ENCODE measurements at places on chromosomes 4 and X.

DNA sequence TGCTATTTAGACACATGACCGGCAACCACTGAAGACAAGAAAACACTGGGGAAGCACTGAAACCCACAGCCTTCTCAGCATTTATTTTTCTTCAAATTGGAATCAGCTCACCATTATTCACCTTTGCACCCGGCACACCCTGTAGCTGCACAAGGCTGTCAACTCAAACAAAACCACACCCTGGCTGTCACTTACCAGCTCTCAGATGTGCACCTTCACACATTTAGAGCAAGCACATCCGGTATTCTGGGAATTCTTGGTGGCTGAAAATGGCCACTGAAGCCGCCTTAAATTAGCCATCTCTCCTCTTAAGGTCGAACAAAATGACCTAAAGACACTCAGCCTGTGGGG is 5.9 kb downstream of the ZFYVE28 start:
- ATAC-seq, result peak; percentile 67

DNA sequence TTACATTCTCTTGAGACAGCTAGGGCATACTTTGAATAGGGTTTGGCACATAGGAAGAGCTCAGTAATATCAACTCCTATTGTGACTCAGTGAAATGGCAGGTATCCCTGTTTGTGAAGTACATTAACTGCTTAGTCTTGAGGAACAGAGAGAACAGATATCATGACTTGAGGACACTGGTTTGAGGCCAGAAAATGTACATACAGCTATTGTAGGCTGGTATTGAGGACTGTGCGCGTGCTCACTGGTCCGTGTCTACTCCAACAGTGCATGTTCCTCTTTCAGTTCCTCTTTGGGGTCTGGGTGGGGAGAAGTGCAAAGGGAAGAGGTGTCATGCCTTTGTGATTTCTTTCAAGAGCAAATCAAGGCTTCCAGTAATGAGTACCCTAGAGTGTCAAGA is 34.6 kb upstream of the TBC1D9 start:
- ATAC-seq, result peak; percentile 46

GRCh38 chrX:97332963-97333362 is 449.3 kb downstream of the RPA4 start:
- no peak for ATAC-seq

GRCh38 chr4:153387981-153388380 is 43.5 kb downstream of the MND1 start:
- no peak for ATAC-seq

DNA sequence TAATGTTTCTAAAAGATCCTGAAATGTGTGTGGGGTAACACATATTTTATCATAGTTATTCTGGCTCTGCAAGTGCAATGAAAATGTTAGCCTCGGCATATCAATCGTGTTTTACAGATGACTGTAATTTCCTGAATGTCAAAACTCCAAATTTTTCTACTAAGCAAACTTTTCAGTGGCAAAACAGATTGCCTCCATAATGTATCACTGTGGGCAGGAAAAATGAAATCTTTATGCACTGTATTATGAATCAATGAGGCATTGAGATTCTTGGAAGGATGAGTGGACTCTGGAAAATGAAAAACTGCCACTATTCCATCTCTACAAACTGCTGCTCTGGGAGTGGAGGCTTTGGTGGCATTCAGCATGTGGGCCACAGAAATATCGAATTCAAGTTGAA is 160.1 kb upstream of the MBNL3 start:
- no peak for ATAC-seq

GRCh38 chrX:39580043-39580442 is 517.7 kb downstream of the BCOR start:
- no peak for ATAC-seq

GRCh38 chr4:152937336-152938236 is 1.5 kb downstream of the FHDC1 start:
- ATAC-seq, result no peak

DNA sequence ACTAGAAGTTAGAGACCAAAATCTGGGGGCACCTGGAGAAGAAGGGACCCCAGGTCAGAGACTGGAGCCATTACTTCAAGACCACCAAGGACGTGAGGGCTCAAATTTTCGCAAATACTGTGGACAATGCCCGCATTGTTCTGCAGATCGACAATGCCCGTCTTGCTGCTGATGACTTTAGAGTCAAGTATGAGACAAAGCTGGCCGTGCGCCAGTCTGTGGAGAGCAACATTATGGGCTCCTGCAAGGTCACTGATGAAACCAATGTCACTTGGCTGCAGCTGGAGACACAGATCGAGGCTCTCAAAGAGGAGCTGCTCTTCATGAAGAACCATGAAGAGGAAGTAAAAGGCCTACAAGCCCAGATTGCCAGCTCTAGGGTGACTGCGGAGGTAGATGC is 101.2 kb downstream of the NCAPG start:
- no peak for ATAC-seq

DNA sequence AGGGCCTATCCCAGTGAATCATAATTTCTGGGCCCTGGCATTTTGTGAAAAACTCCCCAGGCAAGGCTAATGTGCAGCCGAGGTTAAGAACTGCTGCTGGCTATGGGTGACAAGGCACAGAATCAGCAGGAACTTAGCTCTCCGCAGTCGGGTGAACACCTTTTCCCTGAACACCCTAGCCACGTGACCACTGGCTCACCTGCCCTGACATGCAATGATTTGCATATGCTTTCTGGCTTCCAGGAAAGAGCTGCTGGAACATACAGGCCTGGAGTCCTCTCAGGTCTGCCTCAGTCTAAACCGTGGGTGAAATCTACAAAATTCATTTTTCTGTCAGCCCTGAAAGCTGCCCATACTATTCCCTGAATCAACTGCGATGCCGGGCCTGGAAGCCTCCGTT is 56.6 kb downstream of the ZNF827 start:
- no peak for ATAC-seq

DNA sequence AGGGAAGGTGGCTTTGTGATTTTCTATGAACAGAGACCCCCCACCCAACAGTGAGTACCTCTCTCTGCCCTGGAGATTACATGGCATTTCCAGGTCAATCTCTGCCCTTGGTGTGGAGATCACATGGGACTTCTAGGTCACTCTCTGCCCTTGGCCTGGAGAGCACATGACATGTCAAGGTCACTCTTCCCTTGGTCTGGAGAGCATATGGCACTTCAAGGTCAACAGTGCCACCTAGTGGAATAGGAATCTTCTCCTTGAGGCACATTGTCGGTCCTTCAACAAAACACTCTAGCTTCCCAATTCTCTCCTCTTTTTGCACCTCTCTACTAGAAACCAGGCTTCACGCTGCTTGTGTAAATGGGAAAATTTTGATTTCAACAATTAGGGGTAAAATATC is 66.2 kb upstream of the TACR3 start:
- no peak for ATAC-seq

DNA sequence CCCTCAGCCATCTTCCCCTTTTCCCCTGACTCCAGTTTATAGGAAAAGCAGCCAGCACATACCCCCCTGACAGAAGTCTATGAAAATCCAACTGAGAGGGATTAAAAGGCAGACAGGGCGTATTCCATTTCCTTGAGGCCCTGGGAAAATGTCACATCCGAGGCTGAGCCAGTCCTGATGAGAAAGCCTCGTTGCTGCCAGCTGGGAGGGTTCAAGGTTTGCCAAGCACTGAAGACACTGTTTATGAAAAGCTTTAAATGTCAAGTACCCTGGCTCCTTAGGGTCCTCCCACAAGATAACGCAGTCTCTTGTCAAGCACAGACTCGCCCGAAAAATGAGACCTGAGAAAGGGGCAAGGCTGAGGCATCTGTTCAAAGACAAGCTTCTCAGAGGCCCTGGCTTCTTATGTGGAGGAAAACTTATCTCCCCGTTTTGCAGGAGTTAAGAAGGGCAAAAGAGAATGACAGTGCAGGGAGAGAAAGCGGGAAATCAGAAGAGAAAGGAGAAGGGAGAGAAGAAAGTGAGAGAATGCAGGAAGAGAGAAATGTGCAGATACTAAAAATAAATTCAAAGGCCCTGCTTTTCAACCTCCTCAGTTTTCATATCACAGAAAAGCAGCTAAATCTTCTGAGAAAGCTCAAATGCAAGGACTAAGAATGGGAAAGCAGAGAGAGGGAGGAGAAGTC is 44.7 kb downstream of the SCD5 start:
- ATAC-seq, result no peak

- ATAC-seq, result no peak
These were observed 51.2 kb upstream of the C1QTNF7 start for GRCh38 chr4:15376594-15376993.

DNA sequence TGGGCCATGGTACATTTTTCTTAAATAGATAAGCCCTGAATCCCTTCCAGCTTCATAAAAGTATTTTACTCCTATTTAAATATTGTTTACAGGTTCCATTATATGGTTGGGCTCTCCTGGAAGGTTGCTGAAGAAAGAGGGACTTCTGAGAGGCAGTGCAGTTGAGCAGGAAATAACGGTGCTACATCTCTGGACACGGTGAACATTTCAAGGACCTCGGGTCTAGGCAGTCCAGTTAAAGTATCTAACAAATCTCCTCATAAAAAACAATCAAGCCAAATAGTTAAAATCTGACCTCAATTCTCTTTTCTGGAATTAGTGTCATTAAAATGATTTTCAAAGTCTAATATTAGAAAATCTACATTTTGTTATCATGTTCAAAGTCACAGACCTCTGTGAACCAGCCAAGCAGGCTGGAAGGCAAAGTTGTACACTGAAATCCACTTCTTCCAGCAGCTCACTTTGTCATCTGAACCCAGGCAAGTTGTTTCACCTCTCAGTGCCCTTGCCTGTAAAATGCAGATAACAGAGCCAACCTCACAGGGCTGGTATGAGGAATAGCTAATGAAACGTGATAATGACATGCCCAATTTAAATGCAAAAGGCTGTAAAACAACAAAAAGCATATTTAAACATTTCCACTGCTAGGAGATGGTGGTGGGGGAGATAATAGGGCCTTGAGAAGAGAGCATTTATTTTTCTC is 267.0 kb upstream of the KLF3 start:
- no peak for ATAC-seq

DNA sequence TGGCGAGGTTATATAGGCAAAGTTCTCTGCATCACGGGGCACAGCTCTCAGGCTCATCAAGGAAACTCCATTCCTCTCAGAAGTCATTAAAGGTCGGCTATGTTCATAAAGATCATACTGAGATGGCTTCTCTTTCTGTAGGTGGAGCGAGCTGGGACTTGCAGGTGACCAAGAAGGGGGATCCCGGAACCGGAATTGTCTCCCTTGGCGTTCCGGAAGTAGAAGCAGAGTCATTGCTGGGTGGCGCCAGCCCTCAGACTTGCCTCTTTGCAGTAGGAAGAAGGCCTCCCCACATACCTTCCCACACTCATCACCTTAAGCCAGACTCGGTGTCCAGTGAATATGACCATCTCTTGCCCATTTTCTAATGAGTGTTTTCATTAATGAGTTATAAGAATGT is 17.9 kb upstream of the HPGD start:
- ATAC-seq, result no peak

GRCh38 chrX:30863974-30864373 is 25.1 kb downstream of the TAB3 start:
- ATAC-seq, result no peak

GRCh38 chrX:123993326-123993725 is 31.8 kb downstream of the STAG2 start:
- ATAC-seq, result no peak

- no peak for ATAC-seq
These were observed 17.2 kb upstream of the COL25A1 start for GRCh38 chr4:109319684-109320083.

GRCh38 chr4:7334521-7335275 is 100.0 kb downstream of the PSAPL1 start:
- no peak for ATAC-seq

- no peak for ATAC-seq
These were observed 12.3 kb downstream of the SCARB2 start for GRCh38 chr4:76201276-76201675.

DNA sequence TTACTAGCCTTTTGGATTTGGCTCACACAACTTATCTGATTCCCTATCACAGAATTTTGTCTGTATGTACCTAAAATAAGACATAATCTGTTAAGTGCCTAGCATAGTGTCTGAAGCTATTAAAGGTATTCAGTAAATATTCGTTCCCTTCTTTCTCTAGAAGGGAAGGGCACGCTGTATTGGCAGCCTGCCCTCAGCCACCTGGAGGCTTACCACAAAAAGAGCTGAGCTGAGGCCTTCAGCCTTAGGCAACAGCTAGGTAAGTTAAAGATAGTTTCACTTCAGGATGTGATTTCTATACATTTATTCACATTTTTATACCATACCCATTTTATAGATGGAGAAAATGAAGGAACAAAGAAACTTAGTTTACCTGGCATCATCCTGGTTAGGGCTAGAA is 400.0 kb upstream of the LCORL start:
- ATAC-seq, result no peak

GRCh38 chr4:147096667-147097604 is 151.3 kb upstream of the TTC29 start:
- ATAC-seq, result no peak

DNA sequence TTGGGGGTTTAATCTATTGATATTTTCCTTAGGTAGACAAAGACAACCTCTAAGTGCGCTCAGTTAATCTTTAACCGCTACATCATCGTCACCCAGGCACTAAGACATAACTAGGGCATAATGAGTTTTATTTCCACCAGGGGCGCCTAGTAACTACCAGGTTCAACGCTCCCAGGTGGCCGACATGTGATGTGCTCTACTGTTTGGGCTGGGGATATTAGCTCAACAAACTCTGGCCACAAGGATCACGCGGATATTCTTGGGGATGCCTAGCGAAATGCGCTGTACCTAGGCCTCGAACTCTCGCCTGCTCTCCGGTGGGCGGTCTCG is 915 bp upstream of the RAB33B start:
- peak; percentile 46 for ATAC-seq

DNA sequence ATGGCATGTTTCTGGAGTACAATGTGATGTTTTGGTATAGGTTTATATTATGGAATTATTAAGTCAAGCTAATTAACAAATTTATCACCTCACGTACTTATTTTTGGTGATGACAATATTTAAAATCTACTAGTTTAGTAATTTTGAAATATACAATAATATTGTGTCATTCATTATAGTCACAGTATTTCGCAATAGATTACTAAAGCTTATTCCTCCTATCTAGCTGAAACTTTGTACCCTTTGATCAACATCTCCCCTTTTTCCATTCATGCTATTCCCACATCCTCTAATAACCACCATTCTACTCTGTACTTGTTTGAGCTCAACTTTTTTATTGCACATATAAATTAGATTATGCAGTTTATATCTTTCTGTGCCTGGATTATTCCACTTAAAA is 164.8 kb upstream of the SPANXN4 start:
- no peak for ATAC-seq

Measured in activated CD4-positive, CD25-positive, alpha-beta regulatory T cell treated with anti-CD3 and anti-CD28 coated beads, Interleukin-2, amount 50 U/mL, for 24 hours (primary cell).